ENCODE measurements at places on chromosomes 6 and 20. TPM values are rescaled to one million over a fixed set of nuclear protein-coding genes. Genes with fewer than 3 reads are reported as not detected.
A peak's percentile ranks its signal among the peaks of the same experiment; 100 is the strongest.

DNA sequence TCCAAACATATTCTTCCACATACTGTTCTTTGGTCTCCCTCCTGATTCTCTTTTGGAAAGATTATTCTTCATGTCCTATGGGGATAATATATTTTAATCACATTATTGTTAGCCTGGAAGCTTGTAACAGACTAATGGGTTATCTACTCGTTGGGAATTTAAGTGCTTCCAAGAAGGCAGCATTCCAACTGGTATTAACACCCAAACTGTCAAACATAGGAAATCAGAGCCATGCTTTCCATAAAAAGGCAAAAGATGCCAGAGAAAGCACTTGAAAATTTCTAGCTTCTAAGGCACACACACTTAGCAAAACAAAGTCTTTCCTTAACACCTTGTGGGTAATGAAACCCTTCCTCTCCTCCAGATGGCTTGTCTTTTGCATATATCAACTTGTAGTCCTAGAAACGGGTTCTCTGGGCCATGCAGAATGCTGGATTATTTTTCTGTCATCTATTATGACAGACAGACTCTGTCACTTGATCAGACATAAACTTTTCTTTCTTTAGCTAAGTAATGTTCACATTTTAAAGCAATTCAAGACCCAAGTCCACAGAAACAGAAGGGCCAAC, 41.5 kb downstream of the B4GALT5 start:
- H3K27me3 ChIP-seq, result no peaks in the 10 kb centered on the region
- no peak overlapping the region for H3K4me3 ChIP-seq
- no peak for DNase-seq
- no peaks in the 10 kb centered on the region for H3K36me3 ChIP-seq

GRCh38 chr6:134934793-134935485, 15.0 kb downstream of the ALDH8A1 start:
- no peaks in the 10 kb centered on the region for H3K27me3 ChIP-seq
- DNase-seq, result no peak
- H3K4me3 ChIP-seq, result no peak overlapping the region

DNA sequence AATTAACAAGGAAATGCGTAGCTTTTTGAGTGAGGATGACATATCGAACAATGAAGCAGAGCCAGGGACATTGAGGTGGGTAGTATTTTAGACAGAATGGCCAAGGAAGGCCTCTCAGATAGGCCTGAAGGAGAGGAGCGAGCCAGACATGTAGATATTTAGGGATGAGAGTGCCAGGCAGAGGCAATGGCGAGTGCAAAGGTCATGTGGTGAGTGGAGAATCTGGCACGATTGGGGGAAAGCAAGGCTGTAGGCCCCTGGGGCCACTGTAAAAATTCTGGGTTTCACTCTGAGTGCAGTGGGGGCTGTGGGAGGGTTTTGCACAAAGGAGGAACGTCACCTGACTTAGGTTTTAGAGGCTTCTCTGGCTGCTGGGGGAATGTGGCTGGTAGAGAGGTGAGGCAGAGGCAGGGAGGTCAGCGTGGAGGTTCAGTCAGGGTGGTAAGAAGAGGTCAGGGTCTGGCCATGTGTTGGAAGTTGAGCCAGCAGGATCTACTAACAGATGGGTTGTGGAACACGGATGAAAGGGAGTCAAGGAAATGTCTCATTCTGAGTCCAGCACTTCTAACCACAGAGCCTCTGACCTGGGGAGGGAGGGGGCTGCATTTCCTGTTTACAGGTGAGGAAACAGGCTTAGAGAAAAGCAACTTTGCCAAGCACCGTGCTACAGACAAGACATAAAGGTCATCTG, 11.3 kb downstream of the SIRPA start:
- H3K4me3 ChIP-seq, result no peak overlapping the region
- no peak overlapping the region for H3K27ac ChIP-seq
- no peak for DNase-seq
- H3K4me1 ChIP-seq, result peaks cover 4% of the 10 kb centered on the region
- peaks cover 9% of the 10 kb centered on the region for H3K36me3 ChIP-seq

GRCh38 chr20:14401479-14402138, 64.2 kb upstream of the FLRT3 start:
- DNase-seq, result no peak
- H3K27ac ChIP-seq, result no peak overlapping the region
- H3K27me3 ChIP-seq, result no peaks in the 10 kb centered on the region
- H3K4me1 ChIP-seq, result no peaks in the 10 kb centered on the region
- no peak overlapping the region for H3K4me3 ChIP-seq
- no peaks in the 10 kb centered on the region for H3K36me3 ChIP-seq

DNA sequence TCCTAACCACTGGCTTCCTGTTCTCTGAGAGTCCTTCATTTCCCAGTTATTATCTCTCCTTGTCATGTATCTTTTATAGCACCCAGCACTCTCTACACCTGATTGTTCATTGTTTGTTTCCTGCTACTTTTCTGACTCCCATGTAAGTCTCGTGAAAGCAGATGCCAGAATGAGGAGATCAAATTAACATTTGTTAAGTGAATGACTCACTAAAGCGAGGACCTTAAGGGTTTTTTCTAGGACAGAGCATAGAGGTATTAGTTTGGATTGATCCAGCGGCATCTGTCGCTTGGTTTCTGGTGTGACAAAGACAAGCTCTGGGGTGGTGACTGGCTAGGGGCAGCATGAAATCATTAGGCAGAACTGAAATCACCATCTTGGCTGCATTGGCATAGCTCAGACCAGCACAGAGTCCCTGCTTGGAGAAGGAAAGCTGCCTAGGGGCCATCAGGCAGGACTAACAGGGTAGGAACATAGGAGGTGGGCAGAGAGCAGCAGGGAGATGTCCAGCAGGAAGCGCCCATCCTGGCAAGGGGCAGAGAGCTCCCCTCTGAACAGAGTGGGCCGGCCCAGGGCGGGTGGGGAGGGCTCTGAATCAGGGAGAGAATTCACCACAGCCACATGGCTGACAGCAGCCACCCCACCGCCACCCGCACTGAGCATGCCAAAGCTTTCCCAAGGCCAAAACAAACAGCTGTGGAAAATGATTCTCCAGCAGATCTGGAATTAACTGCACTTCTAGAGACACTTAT, 97.1 kb upstream of the CEP85L start:
- H3K27ac ChIP-seq, result no peak overlapping the region
- no peaks in the 10 kb centered on the region for H3K36me3 ChIP-seq
- peaks cover 4% of the 10 kb centered on the region for H3K4me1 ChIP-seq
- H3K4me3 ChIP-seq, result no peak overlapping the region
- no peaks in the 10 kb centered on the region for H3K27me3 ChIP-seq

DNA sequence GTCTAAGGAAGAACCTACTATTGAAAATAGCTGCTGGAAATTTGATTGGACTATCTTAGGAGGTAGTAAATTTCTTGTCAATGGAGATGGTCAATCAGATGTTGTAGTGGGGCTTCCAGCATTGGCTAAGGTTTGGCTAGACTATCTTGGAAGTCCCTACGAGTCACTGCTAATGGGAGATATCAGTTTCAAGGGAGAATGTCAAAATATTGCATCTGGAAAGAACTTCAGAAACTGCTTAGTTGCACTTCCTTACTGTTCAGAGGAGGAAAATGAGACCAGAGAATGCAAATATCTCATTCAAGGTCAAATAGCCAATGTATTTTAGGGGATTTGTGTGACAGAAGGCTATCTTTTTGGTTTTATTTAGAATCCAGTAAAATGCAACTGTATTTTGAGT, 53.5 kb upstream of the CCN2 start:
- no peaks in the 10 kb centered on the region for H3K36me3 ChIP-seq
- H3K27me3 ChIP-seq, result no peaks in the 10 kb centered on the region
- no peak for DNase-seq

- peaks cover 5% of the 10 kb centered on the region for H3K4me1 ChIP-seq
- DNase-seq, result no peak
- no peak overlapping the region for H3K27ac ChIP-seq
Observed at GRCh38 chr6:121855521-121855920, 420.1 kb downstream of the GJA1 start.

DNA sequence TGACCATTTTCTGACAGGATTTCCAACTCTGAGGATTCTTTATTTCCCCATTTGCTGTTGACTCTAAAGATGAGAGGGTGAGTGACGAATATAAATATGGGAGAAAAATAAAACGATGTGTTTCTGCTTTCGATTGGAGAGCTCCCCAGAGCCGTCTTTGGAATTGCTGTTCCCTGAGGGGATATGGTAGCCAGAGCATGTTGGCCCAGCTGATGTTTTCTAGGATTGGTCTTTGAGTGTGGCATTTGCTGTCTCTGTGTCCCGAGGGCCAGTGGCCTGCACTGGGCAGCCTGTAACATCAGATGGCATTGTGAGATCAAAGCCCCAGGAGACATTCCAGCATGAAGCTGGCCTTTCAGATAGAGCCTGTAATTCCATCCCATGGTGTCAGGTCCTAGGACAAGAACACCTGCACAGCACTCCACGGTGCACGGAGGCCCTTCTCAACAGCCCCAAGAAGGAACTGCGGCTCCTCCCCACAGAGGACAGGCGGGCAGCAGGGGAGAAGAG, 26.7 kb downstream of the PKIG start:
- peaks cover 57% of the 10 kb centered on the region for H3K4me1 ChIP-seq
- DNase-seq, result no peak
- H3K27ac ChIP-seq, result peak overlapping the region; percentile 90
- peaks cover 23% of the 10 kb centered on the region for H3K36me3 ChIP-seq

DNA sequence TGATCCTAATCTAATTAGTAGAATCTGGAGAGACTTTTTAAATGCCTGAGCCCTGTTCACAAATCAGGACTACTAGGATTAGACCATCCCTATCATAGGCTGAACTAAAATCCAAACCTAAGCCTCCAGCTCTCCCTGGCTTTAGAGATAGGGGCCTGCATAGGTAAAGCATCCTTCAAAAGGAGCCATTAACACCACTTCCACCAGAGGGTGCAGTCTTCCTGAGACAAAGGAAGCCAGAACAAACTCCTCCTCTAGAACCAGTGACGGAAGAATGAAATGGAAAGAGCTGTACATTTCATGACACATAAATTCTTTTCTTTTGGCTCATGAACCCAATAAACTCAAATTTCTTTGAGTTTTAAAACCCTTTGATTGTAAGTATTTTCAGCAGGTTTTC, 291.2 kb upstream of the ADGRB3 start:
- DNase-seq, result no peak
- no peaks in the 10 kb centered on the region for H3K36me3 ChIP-seq
- no peak overlapping the region for H3K27ac ChIP-seq

DNA sequence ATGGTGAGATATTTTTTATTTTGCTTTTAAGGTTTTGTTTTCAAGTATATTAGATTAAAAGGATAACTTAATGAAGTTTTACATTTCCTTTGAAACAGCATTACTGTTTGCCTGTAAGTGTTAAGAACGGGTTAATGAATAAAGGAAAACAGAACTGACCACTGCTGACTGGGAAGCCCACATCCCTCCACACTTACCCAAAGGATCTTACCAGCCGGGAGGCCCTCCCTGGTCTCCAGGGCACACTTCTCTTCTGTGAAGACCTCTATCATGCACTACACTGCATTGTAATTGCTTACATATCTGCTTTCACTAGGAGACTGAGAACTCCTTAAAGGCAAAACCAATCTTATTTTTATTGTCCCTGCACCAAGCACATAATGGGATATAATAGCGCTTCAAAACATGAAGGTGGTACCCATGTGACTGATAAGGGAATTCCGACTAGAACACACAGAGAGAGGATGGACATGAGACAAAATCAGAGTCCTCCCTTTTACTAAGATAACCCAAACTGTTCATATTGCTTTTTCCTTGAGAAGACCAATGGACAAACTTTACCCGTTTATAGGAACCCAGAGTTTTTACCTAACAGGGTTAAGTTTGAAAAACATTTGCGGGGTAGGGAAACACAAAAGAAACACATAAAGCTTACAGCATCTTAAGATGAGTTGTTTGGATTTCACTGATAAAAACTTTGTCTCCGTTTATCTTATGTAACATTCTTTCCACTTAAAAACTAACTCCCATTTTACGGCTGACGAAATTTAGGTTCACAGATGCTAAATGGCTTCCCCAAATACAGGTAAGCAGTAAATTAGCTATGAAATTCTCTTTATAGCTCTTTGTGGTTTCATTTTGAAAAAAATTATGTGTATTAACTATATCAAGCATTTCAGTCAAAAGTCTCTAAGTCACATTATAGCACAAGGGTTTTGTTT, 8.7 kb downstream of the EZR start:
- H3K4me1 ChIP-seq, result peaks cover 70% of the 10 kb centered on the region
- no peaks in the 10 kb centered on the region for H3K27me3 ChIP-seq
- H3K27ac ChIP-seq, result no peak overlapping the region
- H3K4me3 ChIP-seq, result no peak overlapping the region
- no peaks in the 10 kb centered on the region for H3K36me3 ChIP-seq

- H3K36me3 ChIP-seq, result no peaks in the 10 kb centered on the region
- no peaks in the 10 kb centered on the region for H3K4me1 ChIP-seq
- no peak overlapping the region for H3K27ac ChIP-seq
Observed at GRCh38 chr6:156396068-156396771, 381.0 kb upstream of the ARID1B start.

DNA sequence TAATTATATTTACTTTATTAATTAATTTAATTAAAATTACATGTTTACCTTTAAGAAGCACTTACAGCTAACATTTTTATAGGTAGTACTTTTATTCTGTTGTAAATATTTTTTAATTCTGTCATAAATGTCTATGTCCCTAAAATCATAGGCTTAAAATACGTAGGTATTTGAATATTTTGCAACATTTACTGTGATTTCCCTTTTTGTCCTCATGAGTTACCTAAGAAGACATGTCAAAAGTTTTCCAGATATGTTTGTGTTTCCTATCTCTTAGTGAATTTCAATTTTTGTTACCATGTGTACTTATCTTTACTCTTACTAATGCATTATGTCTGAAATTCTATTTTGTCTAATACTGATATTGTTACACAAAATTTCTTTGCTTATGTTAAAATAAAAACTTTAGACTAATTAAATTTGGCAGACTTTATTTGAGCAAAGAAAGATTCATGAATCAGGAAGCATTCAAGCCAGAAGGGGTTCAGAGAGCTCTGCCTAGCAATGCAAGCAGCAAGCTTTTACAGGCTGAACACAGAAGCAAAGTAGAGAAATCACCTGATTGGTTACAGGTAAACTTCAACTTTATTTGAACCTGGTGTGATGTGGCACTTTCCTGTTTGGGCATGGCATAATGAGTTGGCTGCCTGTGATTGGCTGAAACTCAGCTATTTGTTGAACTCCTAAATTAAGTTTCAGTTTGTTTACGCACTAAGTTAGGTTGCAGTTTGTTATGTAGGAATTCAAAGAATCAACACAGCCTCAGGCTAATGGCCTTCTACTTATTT, 123.2 kb upstream of the TMEM170B start:
- DNase-seq, result no peak
- H3K36me3 ChIP-seq, result no peaks in the 10 kb centered on the region
- no peaks in the 10 kb centered on the region for H3K27me3 ChIP-seq
- H3K27ac ChIP-seq, result no peak overlapping the region
- no peak overlapping the region for H3K4me3 ChIP-seq

- peaks cover 59% of the 10 kb centered on the region for H3K4me1 ChIP-seq
- no peak overlapping the region for H3K27ac ChIP-seq
- H3K36me3 ChIP-seq, result no peaks in the 10 kb centered on the region
- H3K4me3 ChIP-seq, result no peak overlapping the region
- H3K27me3 ChIP-seq, result no peaks in the 10 kb centered on the region
Observed at GRCh38 chr6:42028234-42029061, 21.9 kb upstream of the TAF8 start.

- peaks cover 6% of the 10 kb centered on the region for H3K4me1 ChIP-seq
- peak overlapping the region; percentile 54 for H3K4me3 ChIP-seq
- no peak for DNase-seq
- no peaks in the 10 kb centered on the region for H3K36me3 ChIP-seq
- H3K27me3 ChIP-seq, result no peaks in the 10 kb centered on the region
Observed at GRCh38 chr6:144006736-144007477, 1.2 kb downstream of the PLAGL1 start.

FOXC1 gene
- total RNA-seq, result 2.8 TPM

TPD52L1 gene
- 40.3 TPM for total RNA-seq

C6orf163 gene
- 3.6 TPM for total RNA-seq

QRSL1 gene
- total RNA-seq, result 18.4 TPM

APMAP gene
- total RNA-seq, result 35.0 TPM

CYP39A1 gene
- 6.8 TPM for total RNA-seq

CBLN4 gene
- total RNA-seq, result not detected

SIGLEC1 gene
- 1.3 TPM for total RNA-seq

MOCS1 gene
- total RNA-seq, result 28.6 TPM

RRAGD gene
- 119 TPM for total RNA-seq

VEGFA gene
- total RNA-seq, result 163 TPM
